WTC11 (cell line): ENCODE measurements at places on chromosomes 12 and 14. TPM values are rescaled to one million over a fixed set of nuclear protein-coding genes. Genes with fewer than 3 reads are reported as not detected.

DNA sequence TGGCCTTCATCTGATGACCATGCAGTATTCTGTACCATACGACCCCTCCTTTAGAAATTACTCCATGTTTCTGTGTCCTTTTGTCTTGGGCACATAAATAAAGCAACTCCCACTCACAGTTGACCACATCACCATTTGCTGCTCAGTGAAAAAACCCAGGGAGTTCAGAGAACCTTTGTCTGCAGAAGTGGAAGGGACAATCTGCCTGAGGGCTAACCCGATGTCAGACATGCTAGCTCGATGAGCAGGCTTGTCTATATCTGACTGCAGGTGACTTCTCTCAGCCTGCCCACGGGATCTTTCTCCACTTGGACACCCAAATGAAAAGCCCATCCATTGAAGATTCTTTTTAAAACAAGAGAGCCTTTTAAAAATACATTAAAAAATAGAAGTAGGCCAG, 45.7 kb upstream of the GRIP1 start:
- no peak for DNase-seq

DNA sequence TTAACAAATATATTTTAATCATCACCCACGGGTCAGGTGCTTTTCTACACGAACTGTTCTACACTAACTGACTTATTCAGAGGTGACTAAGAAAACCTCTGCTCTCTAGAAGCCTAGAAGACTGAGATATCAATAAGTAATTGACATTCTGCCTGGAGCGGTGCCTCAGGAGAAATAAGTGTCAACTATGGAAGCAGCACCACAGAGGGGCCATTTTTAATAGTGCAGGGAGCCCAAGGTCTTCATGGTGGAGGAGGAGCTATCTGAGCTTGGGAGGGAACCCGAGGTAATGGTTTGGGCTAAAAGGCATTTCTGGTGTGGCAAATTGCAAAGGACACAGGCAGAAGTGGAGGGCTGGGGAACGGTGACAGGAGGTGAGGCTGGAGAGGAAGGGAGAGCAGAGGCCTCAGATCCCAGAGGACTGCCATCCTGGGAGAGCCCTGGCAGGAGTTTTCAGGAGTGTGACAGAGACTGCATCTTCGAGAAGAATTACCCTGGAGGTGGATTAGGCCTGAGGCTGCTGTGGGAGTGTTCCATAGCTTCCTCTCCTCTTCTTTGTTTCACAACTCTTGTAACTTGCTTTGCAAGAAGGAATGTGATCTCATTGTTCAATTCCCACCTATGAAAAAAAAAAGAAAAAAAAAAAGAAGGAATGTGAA, 123.1 kb downstream of the NPAS3 start:
- peak; percentile 9 for DNase-seq

DNA sequence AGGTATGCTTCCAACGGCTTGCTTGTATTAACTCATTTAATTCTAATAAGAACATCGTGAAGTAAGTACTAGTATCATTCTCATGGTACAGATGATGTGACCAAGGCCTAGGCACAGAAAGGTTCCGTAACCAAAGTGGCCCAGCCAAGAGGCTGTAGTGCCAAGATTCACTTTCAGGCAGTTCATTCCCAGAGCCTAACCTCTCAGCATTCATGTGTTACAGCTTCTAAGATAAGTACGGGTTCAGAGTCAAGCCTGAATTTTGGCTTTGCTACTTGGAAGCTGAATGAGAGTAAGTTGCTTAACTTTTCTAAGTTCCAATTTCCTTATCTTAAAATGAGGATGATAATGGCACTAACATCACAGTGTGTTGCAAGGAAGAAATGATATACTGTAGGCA, 379.9 kb downstream of the AEBP2 start:
- DNase-seq = no peak

DNA sequence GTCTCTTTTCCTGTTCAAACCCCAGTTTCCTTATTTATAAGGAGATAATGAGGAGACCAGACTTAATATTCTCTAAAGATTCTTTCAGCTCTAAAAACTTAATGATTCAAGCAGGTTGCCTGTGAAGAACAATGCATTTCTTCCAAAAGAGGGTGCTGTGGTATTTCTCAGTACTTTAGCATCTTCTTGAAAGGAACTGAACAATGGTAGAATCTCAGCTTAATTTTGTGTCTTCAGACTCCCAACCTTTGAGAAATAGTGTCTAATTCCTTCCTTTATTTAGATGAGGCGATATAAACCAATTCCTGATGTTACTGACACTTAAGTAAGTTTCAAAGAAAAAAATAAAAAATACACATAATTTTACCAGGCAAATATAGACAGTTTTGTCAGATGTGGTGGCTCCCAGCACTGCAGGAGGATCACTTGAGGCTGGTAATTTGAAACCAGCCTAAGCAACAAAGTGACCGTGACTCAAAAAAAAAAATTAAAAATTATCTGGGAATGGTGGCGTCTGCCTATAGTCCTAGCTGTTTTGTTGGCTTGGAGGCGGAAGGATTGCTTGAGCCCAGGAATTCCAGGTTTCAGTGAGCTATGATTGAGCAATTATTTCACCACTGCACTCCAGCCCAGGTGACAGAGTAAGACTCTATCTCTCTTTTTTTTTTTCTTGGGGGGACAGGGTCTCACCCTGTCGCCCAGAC, 76.9 kb upstream of the PSMA6 start:
- no peak for DNase-seq

DNA sequence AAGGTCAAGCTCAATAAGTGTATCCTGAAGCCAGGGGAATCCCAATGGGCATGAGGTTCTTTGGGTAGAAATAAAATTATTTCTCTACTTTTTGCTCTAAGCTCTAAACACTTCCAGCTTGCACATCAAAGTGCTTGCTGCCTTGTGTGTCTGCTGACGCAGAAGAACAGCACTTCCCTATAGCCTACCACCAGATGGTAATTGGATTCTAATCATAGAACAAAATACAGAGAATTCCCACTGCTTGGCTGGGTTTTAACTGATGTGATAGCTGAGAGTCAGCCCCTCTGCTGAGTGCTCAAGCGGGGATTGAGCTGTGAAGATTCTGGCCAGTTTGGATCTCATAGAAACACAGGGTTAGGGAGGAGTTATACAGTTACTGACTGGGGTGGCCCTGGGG, 132.4 kb upstream of the GZMB start:
- DNase-seq = no peak

GRCh38 chr12:32448586-32448985, 49.2 kb downstream of the FGD4 start:
- no peak for DNase-seq

DNA sequence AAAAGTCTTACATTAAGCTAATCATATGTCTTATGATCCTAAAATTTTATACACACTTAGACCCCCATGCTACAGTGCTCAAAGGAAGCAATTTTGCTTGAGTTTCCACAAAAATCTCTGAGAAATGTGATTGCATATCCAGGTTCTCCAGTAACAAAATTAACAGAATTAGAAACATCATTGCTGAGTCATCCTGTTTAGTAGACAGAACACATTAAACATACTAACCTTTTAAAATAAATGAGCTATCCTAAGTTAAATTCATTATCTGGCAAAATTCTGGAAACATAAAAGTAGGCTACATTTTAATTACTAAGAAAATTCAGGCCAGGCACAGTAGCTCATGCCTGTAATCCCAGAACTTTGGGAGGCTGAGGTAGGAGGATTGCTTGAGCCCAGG, 94.7 kb downstream of the DENND5B start:
- no peak for DNase-seq

DNA sequence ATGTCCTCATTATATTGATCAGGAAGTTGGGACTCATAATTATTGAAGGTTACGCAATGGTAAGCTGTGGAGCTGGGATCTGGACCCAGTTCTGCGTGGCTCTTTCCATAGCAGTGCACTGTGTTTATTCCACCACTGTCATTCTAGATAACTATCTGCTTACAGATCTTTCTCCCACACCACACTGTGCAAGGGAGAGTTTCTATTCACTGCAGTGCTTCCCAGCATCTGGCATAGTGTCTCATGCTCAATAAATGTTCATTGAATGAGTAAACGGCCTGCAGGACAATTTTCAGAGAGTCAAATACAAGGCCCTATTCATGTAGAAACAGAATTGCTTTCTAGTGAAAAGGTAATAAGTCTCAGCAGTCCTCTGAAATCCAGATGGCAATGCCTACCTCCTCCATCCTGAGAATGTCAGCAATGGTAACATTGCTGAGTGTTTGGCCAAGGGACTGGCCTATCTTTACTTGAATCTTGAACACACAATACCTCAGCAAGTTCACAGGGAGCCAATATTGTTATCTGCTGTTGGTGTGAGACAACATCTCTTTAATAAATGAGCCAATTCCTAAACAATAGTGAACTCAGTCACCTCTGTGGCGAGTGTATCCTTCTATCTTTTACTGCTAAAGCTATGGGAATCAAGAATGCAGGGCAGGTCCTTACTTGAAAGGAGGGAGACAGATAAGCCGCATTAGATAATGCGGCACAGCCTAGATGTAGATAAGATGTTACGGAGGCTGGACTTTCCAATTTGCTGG, 332.4 kb upstream of the PRICKLE1 start:
- DNase-seq = no peak

- no peak for DNase-seq
Observed at GRCh38 chr12:79691511-79692248, 916 bp upstream of the PAWR start.

GRCh38 chr14:85217412-85217811, 312.5 kb upstream of the FLRT2 start:
- no peak for DNase-seq

GRCh38 chr14:91177073-91178034, 63.5 kb downstream of the DGLUCY start:
- DNase-seq = peak; percentile 41

- no peak for DNase-seq
Observed at GRCh38 chr12:119245904-119246494, 67.3 kb downstream of the HSPB8 start.

DNA sequence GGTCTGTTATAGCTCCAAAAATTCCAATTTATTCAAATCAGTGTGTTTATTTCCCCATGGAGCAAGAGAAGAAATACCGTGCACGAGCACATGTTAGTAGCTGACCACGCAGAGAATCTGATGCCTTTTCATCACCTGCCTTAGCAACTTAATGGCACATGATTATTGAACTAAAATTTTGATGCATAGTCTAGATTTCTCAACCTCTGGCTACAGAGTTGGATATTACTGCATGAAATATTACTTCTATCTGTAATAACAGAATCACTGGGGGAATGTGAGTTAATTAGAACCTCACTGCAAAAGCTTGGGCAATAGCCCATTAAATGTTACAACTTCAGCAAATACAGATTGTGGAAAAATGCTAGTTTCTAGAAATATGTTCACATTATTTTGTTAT, 335.8 kb downstream of the FLRT2 start:
- no peak for DNase-seq

- no peak for DNase-seq
Observed at GRCh38 chr14:30373526-30373925, 185.4 kb upstream of the G2E3 start.

GRCh38 chr12:73308747-73309146, 1036.6 kb downstream of the TRHDE start:
- DNase-seq = no peak

DNA sequence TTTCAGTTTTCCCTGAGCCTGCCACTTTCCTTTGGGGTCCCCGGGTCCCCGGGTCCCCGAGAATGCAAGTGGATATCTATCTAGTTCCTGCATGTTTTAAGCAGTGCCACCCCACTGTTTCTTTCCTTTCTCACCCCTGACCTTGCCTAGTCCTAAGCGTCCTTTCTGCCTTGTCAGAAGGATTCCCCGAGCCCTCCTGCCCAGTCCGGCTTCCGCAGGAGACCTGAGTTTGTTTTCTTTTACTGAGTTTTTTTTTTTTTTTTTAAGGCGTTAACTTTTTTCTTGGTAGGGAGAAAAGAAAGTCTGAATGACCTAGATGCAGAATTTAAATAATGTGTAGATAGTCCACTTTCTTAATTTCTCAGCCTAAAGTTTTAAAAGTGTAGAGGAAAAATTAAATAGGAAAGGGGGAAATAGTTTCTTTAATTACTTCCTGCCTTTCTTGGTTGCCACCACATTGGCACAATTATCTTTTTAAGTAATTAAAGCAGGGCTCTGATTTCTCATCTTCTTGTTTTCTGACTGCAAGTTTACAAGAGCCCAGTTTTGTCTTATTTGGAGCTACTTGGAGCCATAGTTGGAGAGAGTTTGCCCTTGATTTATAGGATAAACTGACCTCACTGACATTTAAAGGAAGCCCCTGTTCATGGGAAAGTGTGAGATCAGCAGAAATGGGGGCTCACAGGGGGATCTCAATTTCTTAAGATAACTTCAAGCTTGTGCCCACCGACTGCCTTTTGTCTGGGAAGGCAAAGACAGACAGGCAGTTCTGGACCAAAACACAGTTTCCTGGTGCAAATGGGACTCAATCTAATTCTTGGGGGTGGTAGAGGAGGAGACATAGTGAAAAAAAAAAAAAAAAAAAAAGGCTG, 2.9 kb downstream of the PAX9 start:
- DNase-seq = no peak

DNA sequence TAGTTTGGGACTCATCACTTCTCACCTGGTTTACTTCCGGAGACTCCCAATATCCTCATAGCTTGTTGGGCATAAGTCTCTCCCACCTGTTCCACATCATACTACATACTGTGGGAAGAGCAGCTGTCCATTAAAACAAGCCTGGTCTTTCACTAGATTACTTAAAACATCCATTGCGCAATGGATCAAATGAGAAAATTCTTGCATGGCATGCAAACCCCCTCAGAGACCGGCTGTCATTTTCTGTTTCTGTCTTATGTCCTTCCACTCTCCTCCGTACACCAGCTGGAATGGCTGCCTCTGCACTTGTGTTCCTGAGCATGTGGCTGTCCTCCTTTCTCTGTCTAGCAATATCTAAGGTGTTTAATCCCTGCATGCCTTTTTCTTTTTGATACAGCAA, 265.6 kb downstream of the TMEM117 start:
- no peak for DNase-seq

GRCh38 chr12:91441246-91441645, 258.6 kb upstream of the DCN start:
- no peak for DNase-seq

- peak; percentile 69 for DNase-seq
Observed at GRCh38 chr12:53676656-53677015, 753 bp upstream of the ATP5MC2 start.

- no peak for DNase-seq
Observed at GRCh38 chr12:116137318-116137717, 140.2 kb downstream of the MED13L start.

GRCh38 chr14:68379510-68380328, 413.1 kb downstream of the ZFP36L1 start:
- DNase-seq = no peak

GRCh38 chr12:67388331-67389138, 119.4 kb downstream of the CAND1 start:
- DNase-seq = no peak

GRCh38 chr12:122282061-122282460, 15.8 kb upstream of the VPS33A start:
- no peak for DNase-seq

GRCh38 chr14:104393898-104394381, 185.6 kb upstream of the C14orf180 start:
- no peak for DNase-seq

GRCh38 chr14:58071341-58071740, 80.7 kb downstream of the ARMH4 start:
- DNase-seq = no peak

GRCh38 chr14:67917006-67917405, 97.4 kb downstream of the RAD51B start:
- DNase-seq = no peak

GLIPR1L1 gene
- total RNA-seq = 0.69 TPM in 1 of 3 replicates, not detected in the others

FOXA1 gene
- total RNA-seq = 0.21 to 0.34 TPM (median 0.28 TPM) in 3 replicates

RNU4-1 gene
- 2,196 to 2,477 TPM (median 2,436 TPM) in 3 replicates for total RNA-seq

TMEM132D gene
- 0.99 to 1.4 TPM (median 1.1 TPM) in 3 replicates for total RNA-seq

STON2 gene
- 43.0 to 69.2 TPM (median 45.2 TPM) in 3 replicates for total RNA-seq

DCD gene
- total RNA-seq = not detected in 3 replicates

ORAI1 gene
- total RNA-seq = 27.7 to 28.9 TPM (median 28.6 TPM) in 3 replicates

KRT1 gene
- total RNA-seq = not detected in 3 replicates

CFAP54 gene
- total RNA-seq = 0.09 to 0.34 TPM (median 0.32 TPM) in 3 replicates

A2M gene
- 1.9 to 3.4 TPM (median 3.3 TPM) in 3 replicates for total RNA-seq

SDR9C7 gene
- not detected in 3 replicates for total RNA-seq
